ENCODE measurements at places on chromosomes 5 and 9. TPM values are rescaled to one million over a fixed set of nuclear protein-coding genes. Genes with fewer than 3 reads are reported as not detected.

Gene PCDHA1
- not detected for total RNA-seq

Gene IQGAP2
- total RNA-seq = not detected

Gene TMEM215
- total RNA-seq = not detected

Gene PTGR1
- 74.6 TPM for total RNA-seq

Gene FAM170A
- not detected for total RNA-seq

Gene PLEKHG4B
- total RNA-seq = 0.48 TPM

Gene IL31RA
- total RNA-seq = 0.24 TPM

Gene EPB41L4B
- 31.5 TPM for total RNA-seq

Gene HTR1A
- total RNA-seq = not detected

Gene LEAP2
- 0.21 TPM for total RNA-seq

Gene KIF12
- 2.4 TPM for total RNA-seq

Gene RGS7BP
- not detected for total RNA-seq

Gene IL13
- total RNA-seq = not detected

All from tracheal epithelial cell (primary cell).